ENCODE measurements at places on chromosomes 13 and 19. TPM values are rescaled to one million over a fixed set of nuclear protein-coding genes. Genes with fewer than 3 reads are reported as not detected.

- no peak for DNase-seq
Observed at GRCh38 chr13:110536006-110536693, 25.4 kb downstream of the RAB20 start.

- DNase-seq, result no peak
Observed at GRCh38 chr19:55283548-55284377, at the start of gene BRSK1. Gene BRSK1, plus strand, starts transcription at chr19:55283997. Its CDS starts 446 bp downstream, at chr19:55284443.

DNA sequence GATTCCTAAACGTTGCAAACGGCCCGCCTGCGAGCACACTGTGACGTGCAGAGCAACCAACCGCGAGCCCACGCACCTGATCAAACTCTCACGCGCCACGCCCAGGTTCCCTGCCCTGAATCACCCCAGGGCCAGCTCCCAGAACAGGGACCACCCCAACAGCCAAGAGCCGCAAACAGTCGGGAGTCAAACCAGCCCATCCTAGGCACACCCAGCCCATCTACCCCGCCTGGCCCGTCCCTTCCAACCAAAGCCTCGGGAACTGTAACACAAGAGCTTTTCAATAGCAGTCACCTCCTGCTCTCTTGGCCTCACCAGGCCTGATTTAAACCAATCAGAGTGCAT lies 8.9 kb downstream of the PIP5K1C start:
- DNase-seq, result no peak

DNA sequence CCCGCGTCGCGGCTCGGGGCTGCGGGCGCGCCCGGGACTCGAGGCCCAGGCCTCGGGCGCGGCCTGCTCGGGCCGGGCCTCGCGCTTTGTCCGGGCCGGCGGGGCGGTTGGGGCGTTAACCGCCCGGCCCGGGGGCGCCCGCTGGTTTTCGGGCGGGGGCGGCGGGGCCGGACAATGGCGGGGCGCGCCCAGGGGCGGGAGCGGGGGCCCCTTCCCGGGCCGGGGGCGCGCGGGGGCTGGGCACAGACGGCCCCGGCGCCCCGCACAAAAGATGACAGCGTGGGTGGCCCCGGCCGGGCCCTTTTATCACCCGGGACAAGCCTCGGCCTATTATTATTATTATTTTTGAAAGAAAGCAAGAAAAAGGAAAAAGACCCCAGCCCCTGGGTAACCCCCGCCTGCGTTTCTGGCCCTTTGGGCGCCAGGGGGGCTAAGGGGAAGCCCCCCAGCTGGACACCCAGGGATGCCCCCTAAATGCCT lies 419 bp downstream of the KDM4B start:
- no peak for DNase-seq

DNA sequence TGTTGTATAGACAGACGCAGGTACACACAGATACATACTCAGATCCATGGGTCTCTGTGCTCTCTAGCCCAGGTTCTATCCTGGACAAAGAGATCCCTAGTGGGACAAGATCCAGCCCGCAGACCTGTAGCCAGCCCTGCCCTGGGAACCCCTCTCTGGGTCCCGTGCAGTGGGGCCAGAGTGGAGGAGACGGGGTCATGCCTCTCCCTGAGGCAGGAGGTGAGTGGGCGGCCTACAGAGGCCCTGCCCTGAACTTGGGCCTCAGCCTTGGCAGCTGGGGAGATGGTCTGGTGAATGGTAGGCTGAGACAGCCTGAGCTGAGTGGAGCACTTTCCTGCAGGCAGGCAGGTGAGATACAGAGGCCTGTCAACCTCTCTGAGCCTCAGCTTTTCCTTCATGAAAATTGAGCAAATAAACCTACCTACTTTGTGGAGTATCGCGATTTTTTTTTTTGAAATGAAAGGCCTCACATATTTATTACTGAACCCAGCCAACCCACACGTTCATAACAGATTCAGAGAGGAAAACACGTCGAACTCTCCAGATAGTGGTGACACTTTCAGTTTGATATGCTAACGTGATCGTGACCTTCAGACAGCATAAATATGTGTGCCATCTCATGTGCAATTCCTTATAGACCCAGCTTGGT lies 3.4 kb upstream of the JUND start:
- no peak for DNase-seq

GRCh38 chr19:31841755-31842154 lies 492.5 kb upstream of the TSHZ3 start:
- DNase-seq, result no peak

- peak; percentile 74 for DNase-seq
Observed at GRCh38 chr13:80979035-80979641, 638.2 kb upstream of the SPRY2 start.

DNA sequence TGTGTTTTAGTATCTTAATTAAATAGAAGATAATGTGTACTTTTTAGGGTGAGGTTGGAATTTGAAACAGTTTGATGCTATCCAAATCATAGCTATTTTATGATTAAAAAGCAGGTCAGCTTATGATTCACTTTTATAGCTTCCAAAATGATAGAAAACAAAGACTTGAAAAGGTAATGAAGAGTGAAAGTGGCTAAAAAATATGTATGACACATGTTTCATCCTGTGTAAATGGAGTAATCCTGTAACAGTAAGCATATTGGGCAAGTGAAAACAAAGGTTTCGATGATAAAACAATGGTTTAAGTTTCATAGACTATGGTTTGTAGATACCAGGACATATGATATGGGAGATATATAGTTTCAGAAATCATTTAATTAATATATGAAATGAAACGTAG lies 456.2 kb downstream of the PCDH20 start:
- DNase-seq, result no peak

- peak; percentile 75 for DNase-seq
Observed at GRCh38 chr19:56477429-56478338, 539 bp upstream of the ZNF667 start.

DNA sequence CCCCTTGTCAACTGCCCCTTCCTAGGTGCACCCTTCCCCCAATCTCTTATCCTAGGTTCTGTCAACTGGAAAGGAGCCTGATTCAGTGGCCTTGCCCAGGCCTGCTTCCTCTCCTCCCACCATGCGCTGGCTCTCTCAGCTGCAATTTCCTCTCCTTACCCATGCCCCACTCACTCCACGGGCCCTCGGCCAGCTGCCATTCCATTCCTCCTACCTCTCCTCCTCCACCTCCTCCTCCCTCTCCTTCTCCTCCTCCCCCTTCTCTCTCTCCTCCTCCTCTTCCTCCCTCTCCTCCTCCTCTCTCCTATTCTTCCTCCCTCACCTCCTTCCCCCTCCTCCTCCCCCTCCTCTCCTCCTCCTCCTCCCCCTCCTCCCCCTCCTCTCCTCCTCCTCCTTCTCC lies 9.6 kb upstream of the TIMM44 start:
- no peak for DNase-seq

- DNase-seq, result peak; percentile 89
Observed at GRCh38 chr13:102816708-102817107, 17.8 kb downstream of the BIVM start.

DNA sequence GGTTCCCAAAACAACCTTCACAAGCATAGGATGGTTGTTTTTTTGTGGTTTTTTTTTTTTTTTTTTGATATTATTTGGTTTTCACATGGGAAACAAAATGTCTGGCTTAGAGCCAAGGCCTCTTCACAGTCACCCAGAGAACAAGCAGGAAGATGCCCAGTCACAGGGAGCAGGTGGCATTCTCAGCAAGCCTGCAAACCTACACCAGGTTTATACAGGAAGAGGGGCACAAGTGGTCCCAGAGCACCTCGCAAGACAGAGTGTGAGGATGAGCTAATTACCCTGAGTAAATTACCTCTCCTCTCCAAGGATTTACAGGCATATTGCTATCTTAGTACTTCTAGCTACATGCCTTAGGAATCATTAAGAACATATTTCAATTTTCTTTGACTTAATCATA lies 1375.6 kb downstream of the EFNB2 start:
- DNase-seq, result no peak

GRCh38 chr13:56378566-56378965 lies 762.2 kb upstream of the PRR20A start:
- DNase-seq, result peak; percentile 33

DNA sequence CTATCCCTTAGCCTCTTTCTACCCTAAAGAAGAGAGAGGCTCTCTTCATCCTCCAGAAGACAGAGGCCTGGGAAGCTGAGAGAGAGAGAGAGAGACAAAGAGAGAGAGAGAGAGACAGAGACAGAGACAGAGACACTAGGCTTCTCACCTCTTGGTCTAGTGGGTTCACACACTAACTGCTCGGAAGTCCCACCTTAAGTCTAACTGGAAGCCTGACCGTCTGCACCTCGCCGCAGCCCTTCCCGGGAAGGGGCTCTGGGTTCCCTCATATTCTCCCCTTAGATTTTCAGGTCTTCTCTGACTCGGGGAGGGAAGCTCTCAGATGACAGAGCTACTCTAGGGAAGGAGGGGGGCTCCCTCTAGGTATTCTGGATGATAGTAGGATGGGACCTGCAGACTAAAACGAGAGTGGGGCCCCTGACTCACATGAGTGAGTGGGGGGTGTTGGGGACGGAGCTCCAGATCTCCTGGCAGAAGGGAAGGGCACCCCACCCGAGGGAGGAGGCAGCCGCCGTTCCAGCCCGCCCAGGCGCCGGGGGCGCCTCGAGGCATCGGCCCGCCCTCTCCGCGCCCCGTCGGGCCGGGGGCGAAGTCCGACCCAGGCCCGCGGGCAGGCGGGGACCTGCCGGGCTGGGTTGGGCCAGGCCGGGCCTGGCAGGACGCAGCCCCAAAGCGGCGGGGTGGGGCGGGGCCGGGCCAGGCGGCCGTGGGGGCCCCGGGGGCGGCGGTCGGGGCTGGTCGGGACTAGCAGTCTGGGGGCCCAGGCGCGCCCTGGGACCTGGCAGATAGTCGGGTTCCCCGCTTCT lies 2.0 kb upstream of the JUNB start:
- DNase-seq, result no peak

- no peak for DNase-seq
Observed at GRCh38 chr19:5607318-5608275, 15.0 kb downstream of the SAFB2 start.

DNA sequence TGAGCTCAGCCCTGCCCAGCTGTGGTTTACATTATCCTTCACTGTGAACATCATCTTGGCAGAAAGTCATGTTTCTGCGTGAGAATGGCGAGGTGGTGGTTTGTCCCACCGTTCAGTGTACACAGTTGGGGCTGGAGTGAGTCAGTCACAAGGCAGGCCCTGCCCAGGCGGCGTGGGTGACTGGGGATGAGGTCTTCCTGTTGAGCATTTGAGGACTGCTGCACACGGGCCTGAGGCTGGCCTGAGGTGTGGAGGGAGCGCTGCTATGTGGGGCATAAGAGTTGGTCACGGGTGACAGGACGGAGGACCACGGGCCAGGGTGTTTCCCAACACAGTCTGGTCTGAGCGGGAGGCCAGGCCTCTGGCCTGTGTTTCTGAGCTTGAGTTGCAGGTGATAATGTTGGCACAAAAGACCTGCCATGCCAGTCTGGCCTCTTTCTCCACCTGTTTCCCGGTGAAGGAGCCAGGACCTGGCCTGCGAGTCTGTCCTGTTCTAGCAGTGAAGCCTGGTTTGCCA lies 13.4 kb upstream of the C19orf33 start:
- peak; percentile 96 for DNase-seq

- DNase-seq, result no peak
Observed at GRCh38 chr19:1468821-1469254, 10.2 kb downstream of the C19orf25 start.

Gene PEAK3
- 0.05 TPM for total RNA-seq

Gene PTH2
- total RNA-seq, result not detected

Gene AMER2
- total RNA-seq, result not detected

Gene CPAMD8
- total RNA-seq, result 1.6 TPM

Gene PABPC3
- 0.17 TPM for total RNA-seq

Gene MCF2L
- total RNA-seq, result 4.7 TPM

Gene SBSN
- not detected for total RNA-seq
